ENCODE measurements at places on chromosomes 7 and 10.

DNA sequence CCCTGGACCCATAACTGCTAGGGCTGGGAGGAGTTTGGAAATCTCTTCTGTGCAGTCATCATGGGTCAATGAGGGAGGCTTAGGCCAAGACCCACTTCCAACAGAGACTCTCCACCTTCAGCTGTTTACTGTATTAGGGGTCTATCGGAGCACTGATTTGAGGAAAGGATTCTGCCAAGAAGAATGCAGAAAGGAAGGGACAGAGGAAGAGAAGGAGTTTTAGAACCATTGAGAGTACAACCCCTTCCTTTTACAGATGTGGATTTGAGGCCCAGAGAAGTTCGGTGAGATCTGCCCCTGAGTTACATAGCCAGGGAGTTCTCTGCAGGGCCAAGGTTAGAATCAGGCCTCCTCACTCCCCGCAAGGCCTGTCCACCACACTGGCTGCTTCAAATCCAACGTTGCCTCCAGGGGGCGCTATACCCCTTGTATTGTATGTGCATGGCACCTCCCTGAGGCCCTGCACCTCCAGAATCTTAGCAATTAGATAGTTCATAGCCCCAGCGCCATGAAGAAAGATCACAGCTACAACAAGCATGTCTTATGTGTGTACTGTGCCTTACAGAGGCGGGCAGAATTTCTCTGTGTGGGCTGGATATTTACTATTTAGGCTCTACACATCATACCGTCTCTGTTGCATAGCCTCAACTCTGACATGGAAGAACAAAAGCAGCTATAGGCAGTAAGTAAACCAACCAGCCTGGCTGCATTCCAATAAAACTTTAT is 246.8 kb downstream of the SKIDA1 start:
- DNase-seq, result no peak

DNA sequence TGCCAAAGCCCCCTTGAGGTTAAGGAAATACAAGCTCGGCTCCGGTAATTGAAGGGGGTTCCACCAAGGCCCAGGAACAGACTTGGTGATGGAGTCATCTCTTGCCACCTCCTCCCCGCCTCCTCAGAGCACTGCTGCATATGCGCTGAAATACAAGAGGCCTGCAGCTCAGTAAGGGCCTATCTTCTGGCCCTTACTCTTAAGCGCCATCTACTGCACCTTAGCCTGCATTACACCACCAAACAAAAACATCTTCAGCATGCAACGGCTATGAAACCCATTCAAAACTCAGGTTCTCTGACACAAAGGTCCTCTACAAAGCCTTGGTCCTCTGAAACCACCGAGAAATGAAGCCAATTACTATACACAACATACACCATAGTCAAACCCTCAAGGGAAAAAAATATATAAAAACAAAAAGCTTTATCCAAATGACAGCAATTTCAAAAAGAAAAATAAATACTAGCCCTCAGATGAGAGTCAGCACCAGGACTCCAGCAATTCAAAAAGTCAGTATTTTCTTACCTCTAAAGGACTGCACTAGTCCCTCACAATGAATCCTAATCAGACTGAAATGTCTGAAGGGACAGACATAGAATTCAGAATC is 176.8 kb upstream of the TBX20 start:
- no peak for DNase-seq

DNA sequence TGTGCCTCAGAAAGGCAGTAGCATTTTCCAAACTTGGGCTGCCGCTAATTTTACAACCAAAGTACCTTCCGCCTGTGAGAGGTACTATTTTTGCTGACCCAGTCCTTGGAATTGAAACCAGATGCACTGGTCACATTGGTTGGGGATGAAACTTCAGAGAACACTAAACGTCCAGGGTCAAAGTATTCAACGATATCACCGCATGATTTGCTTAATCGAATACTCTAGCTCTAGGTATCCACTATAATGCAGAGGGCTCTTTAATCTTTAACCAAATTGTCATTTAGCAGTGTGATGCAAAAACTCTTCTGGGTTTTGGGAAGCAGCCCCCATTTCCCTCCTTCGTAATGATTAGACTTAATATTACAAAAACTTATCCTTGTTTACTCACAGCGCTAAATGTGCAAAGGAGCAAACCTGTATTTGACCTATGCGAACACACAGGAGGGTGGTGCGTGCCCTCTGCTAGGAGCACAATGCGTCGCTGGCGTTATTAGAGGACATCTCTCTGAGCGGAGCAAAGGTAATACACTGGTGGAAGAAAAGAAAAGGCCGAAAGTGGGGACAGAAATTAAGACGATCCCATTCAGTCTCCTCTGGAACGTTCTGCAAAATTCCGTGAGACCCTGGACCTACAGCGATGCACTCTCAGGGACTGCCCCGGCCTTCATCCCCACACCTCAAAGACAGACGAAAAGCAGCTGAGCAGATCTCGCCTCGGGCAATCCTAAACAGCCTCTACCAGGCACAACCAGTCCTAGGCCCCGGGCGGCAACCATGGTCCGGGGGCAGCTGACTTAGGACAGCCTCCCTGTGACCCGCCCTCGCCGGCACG is 916 bp upstream of the EEPD1 start:
- DNase-seq, result no peak

DNA sequence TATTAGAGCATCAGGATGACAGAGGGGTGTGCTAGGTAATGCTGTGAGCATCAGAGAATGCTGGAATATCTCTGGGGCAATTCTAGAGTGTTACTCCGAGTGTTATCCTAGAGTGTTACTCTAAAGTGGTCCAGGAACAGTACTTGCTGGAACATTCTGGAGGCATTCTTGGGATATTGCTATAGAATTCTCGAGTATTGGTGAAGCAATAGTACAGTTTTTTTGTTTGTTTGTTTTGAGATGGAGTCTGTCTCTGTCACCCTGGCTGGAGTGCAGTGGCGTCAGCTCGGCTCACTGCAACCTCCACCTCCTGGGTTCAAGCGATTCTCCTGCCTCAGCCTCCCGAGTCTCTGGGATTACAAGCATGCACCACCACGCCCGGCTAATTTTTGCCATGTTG is 12.6 kb downstream of the SSC4D start:
- no peak for DNase-seq

- DNase-seq, result no peak
Observed at GRCh38 chr7:128963327-128963757, 25.6 kb downstream of the IRF5 start.

DNA sequence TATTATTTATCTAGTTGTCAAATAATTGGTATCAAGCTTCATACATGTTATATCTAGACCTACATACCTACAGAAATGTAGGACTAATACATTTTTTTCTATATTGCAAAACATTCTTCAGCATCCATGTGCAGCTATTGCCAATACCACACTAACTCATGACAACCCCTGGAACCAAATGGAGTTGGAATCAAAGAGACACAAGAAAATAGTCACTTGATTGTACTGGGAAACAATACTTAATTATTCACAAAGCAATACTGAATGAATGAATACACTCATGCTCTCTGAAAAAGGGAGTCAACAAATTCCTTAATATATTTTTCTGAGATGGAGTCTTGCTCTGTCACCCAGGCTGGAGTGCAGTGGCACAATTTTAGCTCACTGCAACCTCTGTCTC is 10.4 kb upstream of the CFAP43 start:
- DNase-seq, result no peak

- no peak for DNase-seq
Observed at GRCh38 chr10:118927321-118927720, 102.2 kb upstream of the NANOS1 start.

- DNase-seq, result no peak
Observed at GRCh38 chr10:92066386-92066785, 142.8 kb downstream of the BTAF1 start.

DNA sequence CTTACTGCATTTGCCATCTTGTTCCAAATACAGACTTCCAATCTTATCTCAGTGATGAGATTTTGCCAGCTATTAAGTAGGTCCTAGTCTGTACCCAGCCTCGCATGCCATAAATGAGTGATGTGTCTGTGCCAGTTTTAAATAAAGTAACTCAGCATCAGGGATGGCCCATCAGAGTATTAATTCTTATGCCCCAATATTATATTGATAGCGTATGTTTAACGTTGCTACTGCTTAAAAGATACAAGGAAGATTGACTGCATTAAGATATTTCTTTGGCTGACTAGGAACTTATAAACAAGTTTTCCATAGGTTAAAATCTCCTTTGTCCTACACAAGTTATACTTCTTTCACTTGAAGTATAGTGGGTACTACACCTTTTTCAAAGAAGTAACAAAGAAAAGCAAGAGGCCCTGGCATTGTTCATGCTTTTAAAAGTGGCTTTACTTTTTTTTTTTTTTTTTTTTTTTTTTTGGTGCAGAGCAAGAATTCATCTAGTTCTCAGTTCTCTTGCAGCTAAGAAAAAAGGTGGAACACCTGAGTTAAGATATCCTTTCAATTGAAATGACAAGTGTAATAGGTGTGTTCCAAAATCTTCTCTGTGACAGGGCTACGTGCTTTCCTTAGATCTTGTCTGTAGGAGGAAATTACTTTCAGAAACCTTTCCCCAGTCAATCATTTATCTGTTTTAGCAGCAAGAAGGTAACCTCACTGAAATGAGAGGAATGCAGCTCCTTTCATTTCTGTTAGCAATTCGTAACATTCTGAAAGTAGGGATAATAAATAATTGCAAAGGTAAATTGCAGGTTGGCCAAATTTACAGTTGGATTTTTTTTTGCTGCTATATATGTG is 245.0 kb downstream of the CELF2 start:
- DNase-seq, result no peak

- no peak for DNase-seq
Observed at GRCh38 chr10:14322526-14323188, 8.1 kb downstream of the FRMD4A start.

GRCh38 chr10:91884536-91884935 is 24.8 kb downstream of the FGFBP3 start:
- DNase-seq, result no peak

- DNase-seq, result no peak
Observed at GRCh38 chr10:16441173-16441840, 4.5 kb downstream of the PTER start.

- DNase-seq, result no peak
Observed at GRCh38 chr7:72275382-72276070, 136.6 kb downstream of the CALN1 start.

DNA sequence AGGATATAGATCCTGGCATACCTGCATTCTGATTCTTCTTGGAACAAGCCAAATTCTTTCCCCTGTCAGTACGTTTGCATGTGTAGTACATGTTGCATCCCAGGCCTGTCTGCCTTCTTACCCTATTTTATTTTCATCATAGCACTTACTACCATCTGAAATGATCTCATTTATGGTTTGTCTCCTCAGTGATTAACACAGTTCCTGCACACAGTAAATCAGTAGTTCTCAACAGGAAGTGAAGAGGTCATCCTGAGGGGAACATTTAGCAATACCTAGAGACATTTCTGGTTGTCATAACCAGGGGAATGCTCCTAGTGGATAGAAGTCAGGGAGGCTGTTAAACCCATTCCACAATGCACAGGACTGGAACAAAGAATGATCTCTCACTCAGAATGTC is 38.2 kb upstream of the SLC26A4 start:
- no peak for DNase-seq

- peak; percentile 27 for DNase-seq
Observed at GRCh38 chr10:63521416-63522276, 445 bp downstream of the REEP3 start.
